ENCODE measurements at places on chromosomes 4 and X.

GRCh38 chr4:94455081-94455480, 3.3 kb downstream of the PDLIM5 start:
- no peak for DNase-seq

DNA sequence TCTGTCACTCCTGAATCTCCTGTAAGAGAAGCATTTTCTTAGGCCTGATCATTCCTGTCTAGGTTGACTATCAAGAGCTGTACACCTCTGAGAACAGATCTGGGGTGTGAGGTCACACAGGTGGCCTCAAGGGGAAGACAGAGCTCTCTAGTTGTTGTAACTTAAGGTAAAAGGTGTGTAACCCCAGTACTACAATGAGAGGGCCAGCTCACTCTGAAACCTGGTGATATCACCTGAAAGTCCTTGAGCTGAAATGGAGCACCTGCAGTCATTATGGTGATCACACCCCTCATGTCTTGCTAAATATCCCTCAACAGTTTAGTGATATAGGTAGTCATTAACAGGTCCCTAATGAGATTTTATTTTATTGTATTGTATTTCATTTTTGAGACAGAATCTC, 8.8 kb upstream of the FAM9C start:
- DNase-seq, result no peak

DNA sequence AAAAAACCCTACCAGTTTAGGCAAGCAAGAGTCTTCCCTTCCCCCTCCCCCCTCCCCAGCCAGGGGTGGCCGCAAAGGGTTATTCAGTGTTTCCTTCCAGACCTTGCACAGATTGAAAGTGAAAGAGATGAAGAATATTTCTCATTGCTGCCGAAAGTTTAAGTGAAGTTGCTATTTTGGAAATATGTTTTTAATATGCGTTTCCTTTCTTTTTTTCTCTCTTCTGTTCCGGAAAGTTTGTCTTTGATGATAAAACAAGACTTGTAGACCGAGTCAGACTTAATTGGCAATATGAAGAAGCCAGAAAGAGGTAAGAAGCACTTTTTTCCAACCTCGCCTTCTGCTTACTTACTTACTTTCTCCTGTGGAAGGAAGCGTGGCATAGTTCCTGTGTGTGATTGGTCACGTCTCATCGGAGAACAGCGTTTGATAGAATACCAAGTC, 58.5 kb upstream of the CLCN4 start:
- DNase-seq, result no peak

GRCh38 chr4:47383829-47384427, 79.6 kb downstream of the COMMD8 start:
- DNase-seq, result peak; percentile 43

- no peak for DNase-seq
These were observed 583.1 kb downstream of the INPP4B start for GRCh38 chr4:142262956-142263355.

DNA sequence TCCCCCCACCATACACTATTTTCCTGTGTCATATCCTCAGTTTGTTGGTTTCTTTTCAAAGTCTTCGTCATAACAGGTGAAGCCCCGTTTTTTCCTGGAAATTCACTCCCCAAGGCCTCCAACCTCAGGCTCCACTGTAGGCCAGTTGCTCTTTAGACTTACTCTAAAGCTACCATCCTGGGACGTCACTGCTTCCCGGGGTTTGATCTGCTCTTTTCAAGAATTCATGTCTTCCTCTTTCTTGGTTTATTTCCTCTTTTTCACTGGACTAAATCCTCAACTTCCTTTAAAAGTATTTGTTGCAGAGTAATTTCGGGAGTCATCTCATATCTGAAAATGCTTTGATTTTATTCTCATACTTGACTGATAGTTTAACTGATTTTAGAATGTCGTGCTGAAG, 6.5 kb upstream of the SERTM2 start:
- DNase-seq, result no peak

- DNase-seq, result no peak
These were observed 637.6 kb upstream of the GNPDA2 start for GRCh38 chr4:45363931-45364330.

DNA sequence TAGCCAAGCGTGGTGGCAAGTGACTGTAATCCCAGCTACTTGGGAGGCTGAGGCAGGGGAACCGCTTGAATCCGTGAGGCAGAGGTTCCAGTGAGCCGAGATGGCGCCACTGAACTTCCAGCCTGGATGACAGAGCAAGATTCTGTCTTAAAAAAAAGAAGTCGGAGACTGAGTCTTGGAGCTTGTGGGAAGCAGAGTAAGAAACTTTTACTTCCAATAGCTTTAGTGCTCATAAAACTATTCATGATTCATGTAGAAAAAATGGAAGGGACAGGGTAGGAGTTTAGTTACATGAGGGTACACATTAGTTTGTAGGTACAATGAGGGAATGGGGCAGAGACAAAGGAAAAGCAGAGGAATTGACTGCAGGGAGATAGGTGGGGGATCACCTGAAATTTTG, 19.3 kb downstream of the RAP2C start:
- DNase-seq, result no peak

DNA sequence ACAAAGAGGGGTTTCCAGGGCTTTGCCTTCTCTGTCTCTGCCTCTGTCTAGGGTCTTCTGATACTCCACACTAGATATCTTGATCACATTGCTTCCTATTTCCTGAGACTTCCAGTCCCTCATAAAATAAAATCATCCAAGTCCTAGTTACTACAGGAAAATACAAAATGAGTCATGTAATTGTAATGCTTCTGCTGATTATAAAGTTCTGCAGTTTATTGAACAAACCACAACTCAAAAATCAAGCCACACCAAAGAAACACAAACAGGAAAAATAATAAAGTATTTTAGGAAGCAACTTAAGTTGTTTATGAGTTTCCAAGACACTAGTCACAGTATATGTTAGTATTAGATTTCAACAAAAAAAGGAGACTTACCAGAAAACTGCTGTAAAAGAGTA, 695.1 kb upstream of the GALNTL6 start:
- DNase-seq, result no peak

DNA sequence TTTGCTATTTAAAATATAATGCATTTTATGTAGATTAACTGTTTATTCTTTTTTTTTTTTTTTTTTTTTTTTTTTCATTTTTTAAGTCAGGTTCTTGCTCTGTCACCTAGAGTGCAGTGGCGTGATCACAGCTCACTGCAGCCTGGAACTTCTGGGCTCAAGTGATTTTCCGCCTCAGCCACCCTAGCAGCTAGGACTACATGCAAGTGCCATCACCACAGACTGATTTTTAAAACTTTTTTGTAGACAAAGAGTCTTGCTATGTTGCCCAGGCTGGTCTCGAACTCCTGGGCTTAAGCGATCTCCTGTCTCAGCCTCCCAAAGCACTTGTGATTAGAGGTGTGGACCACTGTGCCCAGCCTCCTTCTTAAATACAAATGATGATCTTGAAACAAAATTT, 159.9 kb downstream of the CAMK2D start:
- no peak for DNase-seq

DNA sequence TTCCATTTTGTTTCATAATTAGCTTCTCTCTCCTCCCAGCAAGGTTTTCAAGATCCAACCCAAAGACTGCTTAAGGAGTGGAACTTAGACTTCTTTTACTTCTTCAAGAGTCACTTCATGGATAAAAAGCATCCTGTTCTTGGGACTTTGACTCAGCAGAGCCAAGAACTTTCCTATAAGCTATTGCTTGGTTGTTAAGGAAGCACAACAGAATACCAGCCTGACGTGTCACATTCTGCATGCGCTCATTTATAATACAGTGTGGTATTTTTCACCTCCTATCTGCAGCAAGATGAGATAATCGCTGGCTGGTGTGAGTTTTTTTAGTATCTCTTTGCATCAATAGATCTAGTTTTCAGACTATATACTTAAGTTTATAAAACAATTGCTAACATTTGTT, 152.1 kb downstream of the PALLD start:
- DNase-seq, result no peak

GRCh38 chrX:19349264-19349663, 5.5 kb downstream of the PDHA1 start:
- DNase-seq, result no peak

GRCh38 chr4:114132830-114133229, 153.4 kb upstream of the ARSJ start:
- DNase-seq, result no peak

DNA sequence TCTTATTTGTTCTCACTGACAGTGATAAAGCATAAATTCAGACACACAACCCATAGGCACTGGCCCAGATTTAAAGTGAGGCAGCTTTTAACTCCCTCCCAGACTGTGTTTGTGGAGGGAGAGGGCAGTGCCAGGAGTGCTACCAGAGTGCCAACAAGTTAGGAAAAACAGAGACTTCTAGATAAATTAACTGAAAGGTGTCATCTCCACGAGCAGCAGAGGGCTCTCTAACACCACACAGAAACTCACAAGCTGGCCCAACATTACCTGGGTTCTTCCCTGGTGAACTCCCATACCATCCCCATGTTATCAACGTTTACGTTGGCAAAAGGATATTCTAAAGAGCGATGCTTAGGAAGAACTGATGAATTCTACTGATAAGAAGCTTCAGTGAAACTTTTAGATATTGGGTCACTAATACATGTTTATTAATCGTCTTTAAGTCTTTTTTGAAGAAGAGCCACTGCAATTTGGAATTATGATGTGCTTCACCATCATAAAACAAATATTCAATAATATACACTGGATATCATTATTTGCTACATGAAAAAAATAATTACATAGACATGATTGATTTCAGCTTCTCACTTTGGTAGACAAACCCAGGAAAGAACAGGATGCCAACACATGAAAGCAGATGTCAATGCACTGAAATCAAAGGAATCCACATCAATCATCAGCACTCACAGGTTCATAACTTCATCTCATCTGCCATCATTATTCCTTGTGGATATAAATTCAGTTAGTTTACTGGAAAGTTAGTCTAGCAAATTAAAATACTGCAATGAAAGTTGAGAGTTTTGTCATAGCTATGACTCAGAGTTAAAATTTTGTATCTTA, 121.2 kb upstream of the NAP1L5 start:
- DNase-seq, result peak; percentile 13

DNA sequence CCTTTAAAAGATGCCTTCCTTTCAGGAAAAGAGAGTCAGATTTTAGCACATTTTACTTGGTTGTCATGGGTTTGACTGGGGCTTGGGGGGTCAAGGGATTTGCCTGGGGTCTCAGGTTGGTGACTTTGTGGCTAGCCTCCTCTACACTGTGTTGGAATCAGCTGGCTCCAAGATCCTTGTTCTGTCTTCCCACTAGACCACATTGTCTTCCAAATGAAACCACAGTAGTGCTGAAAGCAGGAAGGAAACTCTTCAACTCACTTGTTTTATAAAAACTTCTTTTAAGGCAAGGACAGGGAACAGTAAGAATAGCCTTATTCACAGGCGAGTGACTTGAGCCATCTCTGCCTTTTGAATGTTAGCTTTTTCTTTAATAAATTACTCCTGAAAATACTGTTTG, 37.0 kb upstream of the OTUD4 start:
- DNase-seq, result no peak

GRCh38 chr4:26557164-26557563, 26.7 kb upstream of the TBC1D19 start:
- peak; percentile 19 for DNase-seq

DNA sequence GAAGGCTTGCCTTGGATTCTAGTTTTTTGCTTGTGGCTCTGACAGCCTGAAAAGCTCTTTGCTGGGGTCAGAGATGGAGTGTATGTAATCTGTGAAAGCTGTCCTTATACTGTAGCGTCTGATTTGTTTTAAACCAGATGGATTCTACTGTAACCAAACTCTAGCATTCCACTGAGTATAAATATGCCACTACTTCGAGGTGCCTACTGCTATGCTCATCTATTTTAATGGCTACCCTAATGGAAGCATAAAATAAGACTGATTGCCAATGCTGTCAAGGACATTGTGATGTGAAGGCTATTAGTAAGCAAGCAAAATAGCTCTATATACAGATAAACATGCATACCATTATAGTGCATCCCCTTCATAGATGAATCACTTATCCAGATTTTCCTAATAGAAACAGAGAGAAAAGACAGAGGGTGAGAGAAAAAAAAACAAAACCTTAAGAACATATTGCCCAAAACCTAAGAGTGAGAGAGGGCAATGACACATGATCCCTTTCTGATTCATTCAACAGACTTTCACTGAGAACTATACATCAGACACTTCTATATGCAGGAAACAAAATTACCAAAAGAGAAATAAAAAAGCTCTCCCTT, 1025.8 kb upstream of the LCORL start:
- no peak for DNase-seq

GRCh38 chr4:180581061-180581460, 1662.1 kb upstream of the TENM3 start:
- DNase-seq, result no peak

DNA sequence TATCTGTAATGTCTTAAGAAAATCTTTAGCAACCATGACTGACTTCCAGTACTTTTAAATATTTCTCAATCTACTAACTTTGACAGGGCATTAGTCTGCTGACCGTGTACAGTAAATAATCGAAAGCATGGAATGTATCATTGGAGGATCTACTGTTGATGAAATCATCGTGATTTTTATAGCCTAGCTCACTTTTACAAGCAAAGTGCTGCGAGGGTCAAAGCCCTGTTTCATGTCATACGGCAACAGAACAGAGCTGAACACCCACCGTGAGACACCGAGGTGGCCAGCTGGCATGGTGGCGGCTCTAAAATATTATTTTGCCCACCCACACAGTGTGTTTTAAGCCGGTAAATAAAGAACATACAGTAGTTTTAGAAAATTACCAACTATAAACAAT, 679.3 kb downstream of the FAT4 start:
- DNase-seq, result no peak

DNA sequence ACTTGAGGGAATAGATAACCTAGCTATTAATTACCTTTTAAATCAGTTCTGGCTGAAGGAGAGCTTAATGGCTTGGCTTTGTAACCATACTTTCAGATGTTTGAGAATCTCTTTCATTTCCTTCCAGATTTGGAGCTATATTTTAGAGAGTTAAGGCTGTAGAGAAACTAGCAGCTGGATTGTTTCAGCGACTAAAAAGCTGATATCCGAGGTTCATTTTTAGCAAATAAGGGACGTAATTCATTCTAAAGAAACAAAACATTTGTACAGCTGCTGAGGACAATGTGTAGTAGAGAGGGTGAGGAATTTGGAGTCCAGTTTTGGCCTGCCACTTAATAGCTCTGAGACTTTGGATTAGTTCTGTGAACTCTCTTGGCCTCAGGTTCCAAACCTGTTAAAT, 12.2 kb downstream of the OSTC start:
- no peak for DNase-seq

- no peak for DNase-seq
These were observed 108.3 kb upstream of the DIAPH2 start for GRCh38 chrX:96576368-96576767.

- no peak for DNase-seq
These were observed 71.1 kb upstream of the KCNIP4 start for GRCh38 chr4:22019676-22020075.

DNA sequence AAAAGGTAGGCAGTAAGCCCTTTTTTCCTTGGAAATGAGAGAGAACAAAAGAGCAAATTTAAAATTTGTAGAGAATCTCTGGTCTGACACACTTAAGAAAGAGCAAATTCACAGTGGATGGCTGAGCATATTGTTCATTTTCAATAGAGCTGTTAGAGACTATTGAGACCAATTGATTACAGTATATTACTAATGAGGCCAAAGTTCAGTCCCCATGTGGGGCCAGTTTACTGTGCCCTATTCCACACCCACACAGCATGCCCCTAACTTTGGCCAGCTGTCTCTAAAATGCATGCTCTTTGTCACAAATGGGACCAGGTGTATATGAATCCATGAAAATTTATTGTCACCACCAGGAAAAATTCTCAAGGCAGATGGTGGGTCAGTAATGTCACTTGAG, 470.5 kb downstream of the PCDH7 start:
- DNase-seq, result no peak

All from SK-N-SH (cell line).